ENCODE measurements at places on chromosomes 12 and 14. TPM values are rescaled to one million over a fixed set of nuclear protein-coding genes. Genes with fewer than 3 reads are reported as not detected.

TDRD9 gene
- 0.10 TPM for total RNA-seq

GYS2 gene
- not detected for total RNA-seq

TESPA1 gene
- total RNA-seq: 95.8 TPM

GALNT8 gene
- total RNA-seq: 1.8 TPM

ADAM21 gene
- total RNA-seq: not detected

CD9 gene
- total RNA-seq: 3.4 TPM

RAPGEF3 gene
- total RNA-seq: 1.1 TPM

SMOC1 gene
- not detected for total RNA-seq

NDRG2 gene
- 7.8 TPM for total RNA-seq

RHOF gene
- total RNA-seq: 95.3 TPM

PTPN6 gene
- total RNA-seq: 320 TPM

AKAP3 gene
- total RNA-seq: 0.66 TPM

IL31 gene
- 0.87 TPM for total RNA-seq

SCN8A gene
- 1.5 TPM for total RNA-seq

MYL2 gene
- not detected for total RNA-seq

SYT1 gene
- total RNA-seq: not detected

SLC4A8 gene
- total RNA-seq: 2.4 TPM

SYT10 gene
- total RNA-seq: not detected

BICDL1 gene
- 92.5 TPM for total RNA-seq

CMAS gene
- total RNA-seq: 47.7 TPM

TGM1 gene
- total RNA-seq: 7.9 TPM

OLR1 gene
- not detected for total RNA-seq

CD163L1 gene
- not detected for total RNA-seq

LBHD2 gene
- total RNA-seq: not detected

BDKRB1 gene
- not detected for total RNA-seq

EPYC gene
- not detected for total RNA-seq

PIWIL1 gene
- not detected for total RNA-seq

MYH6 gene
- total RNA-seq: 0.60 TPM

INSM2 gene
- 0.07 TPM for total RNA-seq

Measured in activated naive CD4-positive, alpha-beta T cell treated with anti-CD3 and anti-CD28 coated beads, Interleukin-2, amount 50 U/mL, for 72 hours (primary cell).